ENCODE measurements at places on chromosomes 2 and 18.

DNA sequence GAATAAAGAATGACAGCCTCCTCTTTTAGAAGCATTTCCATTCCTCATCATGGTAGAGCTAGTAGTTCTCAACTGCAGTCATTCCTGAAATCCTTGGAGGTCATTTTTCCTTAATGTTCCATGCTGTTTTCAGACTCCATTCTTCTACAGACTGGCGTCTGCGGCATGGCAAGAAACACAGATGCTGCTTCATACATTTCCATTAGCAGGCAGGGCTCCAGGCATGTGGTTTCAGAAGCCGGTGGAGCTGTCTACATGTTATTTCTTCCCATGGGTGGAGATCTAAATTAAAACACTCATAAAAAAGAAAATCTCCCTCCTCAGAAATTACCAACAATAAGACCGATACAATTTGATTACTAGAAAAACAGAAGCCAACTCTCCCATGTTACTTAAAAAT lies 6.0 kb upstream of the DSG3 start:
- no peak for DNase-seq

GRCh38 chr2:37872192-37872750 lies 52.8 kb upstream of the RMDN2 start:
- DNase-seq, result no peak

DNA sequence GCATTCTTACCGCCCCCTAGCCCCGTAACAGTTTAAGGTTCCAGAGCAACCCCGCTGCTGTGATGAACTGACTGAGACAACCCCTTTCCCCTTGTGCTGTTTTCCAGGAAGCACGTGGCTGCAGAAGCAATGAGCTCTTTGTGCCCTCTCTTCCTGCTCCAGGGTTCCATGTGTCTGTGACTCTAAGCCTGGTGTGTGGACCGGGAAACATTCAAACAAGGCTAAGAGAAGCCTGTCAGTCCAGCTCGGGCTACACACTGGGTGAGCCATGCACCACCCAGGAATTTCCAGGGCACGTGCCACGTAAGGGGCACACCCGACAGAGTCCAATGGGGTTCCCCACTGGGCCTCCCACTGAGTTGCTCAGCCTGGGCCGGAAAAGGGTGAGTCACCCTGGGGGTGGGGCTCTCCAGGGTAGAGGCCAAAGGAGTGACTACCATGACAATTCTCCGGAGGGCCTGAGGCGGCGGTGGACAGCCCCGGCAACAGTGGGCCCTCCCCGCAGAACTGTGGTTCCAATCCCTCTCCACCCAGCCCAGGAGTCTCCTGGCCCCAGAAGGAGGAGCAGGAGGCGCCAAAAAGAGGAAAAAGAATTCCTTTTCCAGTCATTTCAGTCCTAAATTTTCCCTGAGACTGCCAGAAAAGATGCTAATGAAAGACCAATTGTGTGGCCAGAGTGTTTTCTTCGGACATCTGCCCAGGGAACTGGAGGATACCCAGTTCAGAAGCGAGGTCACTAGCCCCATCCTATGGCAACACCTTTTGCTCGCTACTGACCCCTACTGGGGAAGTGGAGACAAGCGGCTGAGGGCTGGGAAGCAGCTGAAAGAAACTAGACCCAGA lies 157.8 kb upstream of the SLC1A4 start:
- DNase-seq, result peak; percentile 90

GRCh38 chr2:96156011-96156820 lies 11.0 kb upstream of the DUSP2 start:
- DNase-seq, result no peak

DNA sequence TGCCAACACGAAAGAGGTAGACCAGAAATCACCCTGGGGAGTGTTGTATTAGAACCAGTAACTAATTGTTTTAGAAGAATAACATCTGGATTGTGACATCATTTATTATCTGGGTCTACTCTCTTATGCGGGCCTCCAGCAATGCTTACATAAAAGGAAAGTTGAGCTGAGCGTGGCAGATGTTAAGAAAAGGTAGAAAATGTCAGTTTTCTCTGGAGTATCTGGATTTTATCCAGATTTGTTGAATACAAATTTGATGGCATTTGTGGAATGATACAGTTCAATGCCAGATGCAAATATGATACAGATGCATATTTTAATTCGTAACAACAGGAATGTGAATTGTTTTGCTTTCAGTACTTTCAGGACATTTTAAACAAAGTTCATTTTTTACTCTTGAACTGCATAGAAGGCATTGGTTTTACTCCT lies 90.3 kb downstream of the PRPF40A start:
- DNase-seq, result peak; percentile 37

GRCh38 chr2:188620916-188621315 lies 329.2 kb downstream of the GULP1 start:
- DNase-seq, result no peak

DNA sequence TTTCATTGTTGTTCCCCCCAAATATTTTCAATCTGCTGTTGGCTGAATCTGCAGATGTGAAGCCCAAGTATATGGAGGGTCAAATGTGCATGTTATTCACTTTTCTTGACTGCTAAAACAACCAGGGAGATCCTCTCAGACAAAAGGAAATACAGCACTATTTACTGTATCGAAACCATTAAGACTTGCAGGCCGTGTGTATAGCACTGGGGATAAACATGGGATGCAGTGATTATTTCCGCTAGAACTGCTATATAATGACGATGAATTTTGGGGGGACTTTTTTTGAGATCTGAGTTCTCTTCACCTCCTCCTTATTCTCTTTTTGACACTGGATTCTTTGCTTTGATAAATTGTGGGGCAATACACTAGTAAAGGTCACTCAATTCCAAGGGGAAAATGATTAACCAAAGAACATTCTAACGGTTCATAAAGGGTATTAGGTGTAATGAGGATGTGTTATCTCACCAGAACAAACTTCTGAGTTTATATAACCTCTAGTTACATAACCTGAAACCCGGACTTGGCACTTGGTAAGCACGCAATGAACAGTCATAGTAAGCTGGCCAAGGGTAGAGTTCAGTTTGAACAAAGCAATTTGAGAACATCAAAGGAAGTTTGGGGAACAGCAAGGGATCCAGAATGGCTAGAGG lies 3.5 kb upstream of the UGT1A1 start:
- DNase-seq, result no peak

- no peak for DNase-seq
These were observed 112.1 kb upstream of the LRATD1 start for GRCh38 chr2:14520385-14520945.

- DNase-seq, result no peak
These were observed 272.2 kb upstream of the ID2 start for GRCh38 chr2:8409461-8410260.

DNA sequence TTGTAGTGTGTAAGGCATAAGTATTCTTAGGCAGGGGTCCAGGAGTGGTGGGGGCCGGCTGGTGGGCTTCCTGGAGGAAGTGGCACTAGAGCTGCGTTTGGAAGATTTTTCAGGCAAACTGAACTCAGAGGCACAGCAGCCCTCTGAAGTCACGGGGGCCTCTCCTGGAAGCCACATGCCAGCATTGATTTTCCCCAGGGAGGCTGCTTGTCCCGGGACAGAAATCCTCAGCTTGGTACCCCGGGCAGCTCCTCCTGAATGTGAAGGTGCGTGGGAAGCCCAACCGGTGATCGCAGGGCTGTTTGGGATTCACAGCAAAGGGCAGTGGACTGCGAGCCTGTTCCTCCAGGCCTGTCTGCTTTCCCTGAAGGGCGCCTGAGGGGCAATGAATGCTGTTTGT lies 1.6 kb upstream of the PDIA6 start:
- no peak for DNase-seq

GRCh38 chr2:218898109-218898878 lies 17.6 kb downstream of the WNT10A start:
- DNase-seq, result peak; percentile 29

DNA sequence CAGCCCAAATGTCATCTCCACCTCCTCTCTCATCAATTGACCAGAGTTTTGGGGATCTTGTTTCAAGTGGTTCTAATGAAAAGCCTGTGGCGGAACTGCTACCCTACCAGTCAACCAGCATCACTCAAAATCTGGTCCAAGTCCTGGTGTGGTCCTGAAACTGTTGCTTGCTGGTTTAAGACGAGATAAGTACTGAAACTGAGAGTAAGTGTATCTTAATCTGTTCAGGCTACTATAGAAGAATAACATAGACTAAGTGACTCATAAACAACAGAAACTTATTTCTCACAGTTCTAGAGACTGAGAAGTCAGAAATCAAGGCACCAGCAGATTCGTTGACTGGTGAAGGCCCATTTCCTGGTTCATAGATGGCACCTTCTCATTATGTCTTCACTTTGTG lies 879 bp upstream of the GALNT5 start:
- DNase-seq, result no peak

Measured in fibroblast of skin of right quadriceps (primary cell).